NCI-H1436 (cell line): ENCODE measurements at places on chromosomes 1 and 21.

GRCh38 chr1:199685369-199685768, 342.1 kb upstream of the NR5A2 start:
- DNase-seq, result no peak

GRCh38 chr1:49307457-49307856, 530.8 kb upstream of the BEND5 start:
- no peak for DNase-seq

- no peak for DNase-seq
These were observed 44.3 kb downstream of the CD34 start for GRCh38 chr1:207866471-207867135.

DNA sequence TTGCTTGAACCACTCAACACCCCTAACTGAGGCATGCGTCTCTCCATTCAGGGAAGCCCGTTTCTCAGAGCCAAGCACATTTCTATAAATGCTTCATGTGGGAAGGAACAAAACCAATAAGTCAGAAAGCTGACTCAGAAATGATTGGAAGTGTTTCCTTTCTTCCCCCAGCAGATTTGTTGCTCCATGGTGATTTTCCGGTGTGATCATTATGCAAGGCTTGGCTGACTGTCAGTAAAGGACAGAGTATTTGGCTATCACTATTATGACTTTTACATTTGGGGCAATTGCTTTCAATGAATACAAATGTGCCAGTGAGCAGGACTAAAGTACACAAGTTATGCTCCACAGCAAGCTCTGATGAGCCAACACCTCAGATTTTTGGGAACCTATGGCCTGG, 53.3 kb upstream of the ZC3H11B start:
- DNase-seq, result no peak

DNA sequence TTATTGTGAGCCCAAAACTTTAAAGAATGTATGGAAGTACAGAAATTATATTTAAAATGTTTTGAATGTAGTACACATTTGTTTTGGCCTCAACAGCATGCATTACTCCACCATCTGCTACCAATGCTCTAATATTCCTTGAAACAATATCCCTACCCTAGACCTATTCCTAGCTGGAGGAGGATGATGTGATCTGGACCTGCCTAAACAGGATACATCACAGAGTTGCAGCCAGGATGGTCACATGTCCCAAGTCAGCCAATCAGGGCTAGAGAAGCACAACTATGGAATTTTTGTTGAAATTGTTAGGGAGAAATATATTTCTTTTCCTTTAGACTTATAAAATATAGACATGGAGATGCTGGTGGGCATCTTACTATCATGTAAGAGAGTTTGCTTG, 623.3 kb upstream of the NR5A2 start:
- DNase-seq, result no peak

GRCh38 chr1:83034851-83035250, 964.1 kb downstream of the TTLL7 start:
- no peak for DNase-seq

GRCh38 chr1:109687641-109688499, at the start of gene GSTM1:
Gene GSTM1 (plus strand): TSS chr1:109687817. CDS start chr1:109687874, 57 bp downstream.
- no peak for DNase-seq

DNA sequence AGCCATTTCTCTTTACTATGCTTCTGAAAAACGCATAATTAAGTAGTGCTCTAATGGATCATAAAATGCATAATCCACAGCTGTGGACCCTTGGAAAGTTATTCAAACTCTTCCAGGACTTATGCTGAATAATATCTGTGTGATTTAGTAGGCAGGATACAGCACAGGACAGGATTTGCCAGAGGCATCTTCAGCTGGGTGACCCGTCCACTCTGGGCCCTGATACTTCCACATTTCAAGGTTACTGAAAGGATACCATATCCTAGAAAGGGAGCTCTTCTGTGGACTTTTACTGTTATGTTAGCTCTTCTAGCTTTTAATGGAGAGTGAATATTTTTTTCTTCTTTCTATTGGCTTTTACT, 49.6 kb downstream of the MAP10 start:
- no peak for DNase-seq

DNA sequence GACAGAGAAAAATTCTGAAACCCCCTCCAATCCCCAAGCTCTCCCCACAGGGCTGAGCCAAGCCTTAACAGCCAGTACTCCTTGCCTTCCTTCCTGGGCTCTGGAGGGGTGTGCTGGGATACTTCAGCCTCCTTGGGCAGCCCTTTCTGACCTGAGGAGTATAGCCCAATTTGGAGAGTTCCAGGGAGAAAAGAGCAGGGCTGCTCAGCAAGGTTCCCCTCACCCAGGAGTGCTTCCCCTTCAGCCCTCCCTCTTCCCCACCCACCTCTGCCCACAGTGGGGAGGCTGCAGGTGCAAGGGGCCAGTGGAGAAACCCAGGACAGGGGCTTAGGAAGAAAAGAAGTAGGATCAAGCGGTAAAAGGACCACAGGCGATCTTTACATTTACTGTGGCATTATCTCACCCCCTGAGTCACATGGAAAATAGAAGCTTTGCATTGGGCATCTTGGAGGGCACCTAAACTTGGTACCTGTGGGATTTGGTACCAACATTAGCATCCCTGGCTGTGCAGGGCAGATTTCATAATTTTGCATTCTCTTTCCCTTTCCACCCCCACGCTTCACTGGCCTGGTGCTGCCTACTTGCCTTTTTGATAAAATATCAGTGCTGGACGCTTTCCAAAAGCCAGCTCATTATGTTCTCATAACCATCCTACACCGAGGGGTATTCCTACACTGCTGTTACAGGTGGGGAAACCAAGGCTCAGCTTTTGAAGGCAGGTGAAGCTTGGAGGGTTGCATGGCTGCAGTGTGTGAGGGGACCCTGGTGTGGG, 2.8 kb upstream of the ADORA1 start:
- DNase-seq, result no peak

DNA sequence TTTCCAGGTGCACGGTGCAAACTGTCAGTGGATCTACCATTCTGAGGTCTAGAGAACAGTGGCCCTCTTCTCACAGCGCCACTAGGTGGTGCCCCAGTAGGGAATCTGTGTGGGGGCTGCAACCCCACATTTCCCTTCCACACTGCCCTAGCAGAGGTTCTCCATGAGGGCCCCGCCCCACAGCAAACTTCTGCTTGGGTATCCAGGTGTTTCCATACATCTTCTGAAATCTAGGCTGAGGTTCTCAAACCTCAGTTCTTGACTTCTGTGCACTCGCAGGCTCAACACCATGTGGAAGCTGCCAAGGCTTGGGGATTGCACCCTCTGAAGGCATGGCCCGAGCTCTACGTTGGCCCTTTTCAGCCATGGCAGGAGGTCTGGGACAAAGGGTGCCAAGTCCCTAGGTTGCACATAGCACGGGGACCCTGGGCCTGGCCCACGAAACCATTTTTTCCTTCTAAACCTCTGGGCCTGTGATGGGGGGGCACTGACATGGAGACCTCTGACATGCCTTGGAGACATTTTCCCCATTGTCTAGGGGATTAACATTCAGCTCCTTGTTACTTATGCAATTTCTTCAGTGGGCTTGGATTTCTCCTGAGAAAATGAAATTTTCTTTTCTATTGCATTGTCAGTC, 10.0 kb downstream of the HS2ST1 start:
- no peak for DNase-seq

- no peak for DNase-seq
These were observed 219.1 kb upstream of the FMN2 start for GRCh38 chr1:239872626-239873025.
